ENCODE measurements at places on chromosomes 5 and 9.

- no peak for DNase-seq
Observed at GRCh38 chr5:74098941-74099340, 472.9 kb downstream of the ARHGEF28 start.

GRCh38 chr9:98517761-98518160 lies 191.0 kb downstream of the GABBR2 start:
- DNase-seq, result no peak

- peak; percentile 91 for DNase-seq
Observed at GRCh38 chr9:82031538-82032280, 43.1 kb downstream of the SPATA31D1 start.

DNA sequence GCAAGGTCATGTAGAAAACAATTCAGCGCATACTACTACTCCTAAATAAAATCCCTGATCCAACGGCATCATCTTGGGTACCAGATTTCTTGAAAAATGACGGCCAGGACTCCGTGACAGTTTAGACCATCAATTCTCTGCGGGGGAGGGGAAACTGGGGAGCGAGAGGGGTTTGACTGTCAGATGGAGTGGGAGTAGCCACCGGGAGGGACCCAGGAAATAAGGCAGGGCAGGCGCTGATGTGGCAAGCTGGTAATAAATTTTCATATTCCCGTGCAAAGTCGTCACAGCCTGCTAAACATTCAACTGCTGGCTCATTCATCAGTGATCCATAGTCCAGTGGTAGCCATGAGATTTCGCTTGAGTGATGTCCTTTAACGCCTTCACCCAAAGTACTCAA lies 457 bp upstream of the CDH18 start:
- DNase-seq, result no peak

- no peak for DNase-seq
Observed at GRCh38 chr9:74444369-74444768, 52.8 kb upstream of the RORB start.
